ENCODE measurements at places on chromosomes 6 and 20.

- no peak for DNase-seq
Observed at GRCh38 chr6:170149681-170150589, 140.9 kb downstream of the DLL1 start.

- no peak for DNase-seq
Observed at GRCh38 chr6:37454420-37455140, 21.6 kb downstream of the CMTR1 start.

- no peak for DNase-seq
Observed at GRCh38 chr20:63127700-63128364, 88.1 kb downstream of the YTHDF1 start.

DNA sequence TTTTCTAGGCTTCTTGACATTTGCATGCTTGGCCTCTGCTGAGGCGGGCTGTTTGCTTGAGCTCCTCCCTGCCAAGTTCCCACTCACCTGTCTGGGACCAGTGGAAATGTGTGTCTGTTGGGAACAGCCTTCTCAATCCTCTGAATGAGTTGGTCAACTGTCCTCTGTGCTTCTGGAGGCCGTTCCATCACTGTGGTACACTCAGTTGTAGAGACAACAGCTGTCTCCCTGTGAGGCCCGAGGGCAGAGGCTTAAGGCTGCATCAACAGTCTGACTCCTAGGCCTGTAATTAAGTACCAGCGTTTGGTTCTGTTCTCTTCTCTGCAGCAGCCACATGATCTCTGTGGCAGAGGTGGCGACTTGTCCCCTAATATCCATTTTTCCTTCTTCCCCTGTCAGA is 110.9 kb downstream of the CDC5L start:
- no peak for DNase-seq

- no peak for DNase-seq
Observed at GRCh38 chr20:50569864-50570836, 60.0 kb downstream of the PTPN1 start.

Measured in NCI-H1436 (cell line).